Stimulated activated CD8-positive, alpha-beta memory T cell treated with anti-CD3 and anti-CD28 coated beads, Interleukin-4, amount 100 ng/mL, for 4 hours (primary cell): ENCODE measurements at places on chromosomes 3 and 15.

DNA sequence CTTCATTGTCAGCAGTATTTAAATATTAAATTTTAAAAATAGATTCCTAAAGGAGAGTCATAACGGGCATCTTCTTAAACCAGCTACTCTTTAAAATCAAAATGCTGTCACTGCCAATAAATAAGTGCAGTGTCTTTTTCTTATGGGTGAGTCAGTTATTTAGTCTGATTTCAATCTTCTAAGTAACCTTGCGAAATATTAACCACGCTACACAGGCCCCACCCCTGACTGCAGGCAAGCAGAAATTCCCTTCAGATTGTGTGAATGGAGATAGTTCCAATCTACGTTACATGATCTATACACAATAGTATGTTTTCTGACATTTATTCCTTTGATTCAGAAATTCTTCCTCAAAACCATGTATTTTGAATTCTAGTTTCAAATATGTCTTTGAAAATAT lies 141.5 kb downstream of the GADL1 start:
- no peak for DNase-seq

DNA sequence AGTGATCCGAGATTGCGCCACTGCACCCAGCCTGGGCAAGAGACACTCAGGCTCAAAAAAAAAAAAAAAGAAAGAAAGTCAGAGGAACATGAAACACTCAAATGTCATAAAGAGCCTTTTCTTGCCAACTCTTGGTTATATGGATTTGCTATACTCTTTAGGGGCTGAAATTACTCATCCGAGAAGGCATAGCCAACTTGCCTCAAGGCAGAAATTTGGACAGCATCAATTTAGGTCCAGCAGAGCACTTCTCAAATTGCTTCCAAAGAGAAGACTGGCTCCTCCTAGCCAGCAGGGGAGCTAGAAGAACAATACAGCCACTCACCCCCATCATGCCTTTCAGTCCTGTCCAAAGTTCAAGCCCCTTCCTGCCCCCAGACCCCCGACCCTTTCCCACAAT lies 43.8 kb downstream of the OSBPL10 start:
- DNase-seq = no peak

- DNase-seq = no peak
These were observed 45.2 kb downstream of the CDCP1 start for GRCh38 chr3:45100981-45101407.

- no peak for DNase-seq
These were observed 50.6 kb upstream of the AKAP13 start for GRCh38 chr15:85329561-85330422.

GRCh38 chr3:195524171-195524896 lies 18.8 kb downstream of the PPP1R2 start:
- no peak for DNase-seq

GRCh38 chr15:100635406-100636071 lies 33.1 kb downstream of the ASB7 start:
- DNase-seq = no peak

- DNase-seq = no peak
These were observed 8.7 kb downstream of the GPR160 start for GRCh38 chr3:170046269-170047132.

DNA sequence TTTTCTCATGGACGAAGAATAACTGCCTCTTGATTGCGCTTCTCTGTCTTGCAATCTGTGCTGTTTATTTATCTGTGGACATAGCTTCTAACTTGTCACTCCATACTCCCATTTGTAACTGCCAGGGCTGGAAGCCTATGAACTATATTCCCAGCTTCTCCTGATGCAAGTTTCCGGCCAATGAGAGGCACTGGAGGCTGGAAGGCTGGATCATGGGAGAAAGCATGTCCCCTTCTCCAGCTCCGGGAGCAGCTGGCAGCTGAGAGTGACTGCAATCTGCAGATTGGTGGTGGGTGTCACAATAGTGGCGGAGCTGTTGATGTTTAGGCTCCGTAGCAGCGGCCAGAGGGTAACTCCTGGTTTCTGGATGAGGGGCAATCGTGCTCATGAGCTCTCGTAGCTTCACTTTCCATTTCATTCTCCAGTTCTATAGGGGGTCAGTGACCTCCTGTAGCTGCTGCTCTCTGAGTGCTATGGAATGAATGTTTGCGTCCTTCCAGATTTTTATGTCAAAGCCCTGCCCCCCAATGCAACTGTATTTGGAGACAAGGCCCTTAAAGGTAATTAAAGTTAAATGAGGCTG lies 35.7 kb upstream of the PCSK6 start:
- no peak for DNase-seq

DNA sequence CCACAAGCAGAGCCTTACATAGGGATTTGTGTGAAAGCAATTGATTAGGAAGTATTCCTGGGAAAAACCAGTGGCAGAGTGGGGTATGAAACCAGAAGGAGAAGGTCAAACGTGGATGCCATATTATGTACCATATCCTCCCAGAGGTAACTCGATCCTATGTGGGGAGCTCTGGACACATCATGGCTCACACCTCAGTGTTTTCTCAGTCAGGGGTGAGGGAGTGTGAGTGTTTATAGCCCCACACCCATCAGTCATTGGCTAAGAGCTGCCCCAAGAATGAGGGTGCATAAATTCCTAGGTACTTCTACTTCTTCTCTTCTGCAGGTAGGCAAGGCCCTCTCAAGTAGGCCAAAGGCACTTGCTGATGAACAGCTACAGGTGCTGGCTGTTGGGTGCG lies 28.2 kb upstream of the PDZRN3 start:
- no peak for DNase-seq

DNA sequence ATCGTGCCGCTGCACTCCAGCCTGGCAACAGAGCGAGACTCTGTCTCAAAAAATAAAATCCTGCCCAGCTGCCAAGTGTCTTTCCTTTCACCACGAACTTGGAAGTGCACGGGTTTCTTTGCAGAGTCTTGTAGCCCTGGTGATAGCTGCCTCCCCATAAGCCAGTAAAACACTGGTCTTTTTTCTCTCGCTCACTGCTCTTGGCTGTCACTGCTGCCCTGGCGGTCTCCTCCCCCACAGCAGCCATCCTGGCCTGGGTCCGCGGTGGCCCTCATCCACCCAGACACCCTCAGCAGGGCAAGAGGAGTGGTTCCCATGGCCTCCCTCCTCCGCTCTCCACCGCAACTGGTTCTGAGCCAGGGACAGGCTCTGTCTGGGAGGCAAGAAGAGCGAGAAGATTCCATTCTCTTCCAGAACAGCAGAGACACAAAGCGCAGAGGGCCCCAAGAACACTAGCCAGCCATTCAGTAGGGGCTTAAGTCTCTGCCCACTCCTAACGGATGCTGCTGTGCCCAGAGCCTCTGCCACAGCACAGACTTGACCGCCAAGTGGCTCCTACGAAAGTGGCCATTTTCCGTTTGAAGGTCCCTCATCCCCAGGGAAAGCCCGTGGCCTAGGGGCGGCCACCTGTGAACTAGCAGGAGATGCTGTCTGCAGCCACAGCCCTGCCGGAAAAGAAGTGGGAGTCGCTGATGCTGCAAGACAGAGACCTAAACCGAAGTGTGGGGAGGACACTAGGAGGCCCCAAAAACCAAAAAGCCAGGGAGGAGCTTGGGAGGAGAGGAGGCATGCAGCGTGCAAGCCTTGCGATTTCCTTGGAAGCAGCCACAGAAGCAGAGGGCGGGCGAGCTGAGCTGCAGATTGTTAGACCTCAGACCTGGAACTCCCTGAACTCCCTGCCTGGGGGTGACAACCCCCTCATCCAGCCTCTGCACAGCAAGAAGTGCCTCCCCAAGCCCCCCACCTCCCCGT lies 44.1 kb downstream of the KLHL25 start:
- no peak for DNase-seq

- DNase-seq = no peak
These were observed 332.9 kb downstream of the ROBO2 start for GRCh38 chr3:77372634-77373346.

GRCh38 chr3:48486952-48487351 lies 17.0 kb downstream of the SHISA5 start:
- DNase-seq = no peak

GRCh38 chr15:67335534-67336222 lies 81.1 kb downstream of the IQCH start:
- no peak for DNase-seq

DNA sequence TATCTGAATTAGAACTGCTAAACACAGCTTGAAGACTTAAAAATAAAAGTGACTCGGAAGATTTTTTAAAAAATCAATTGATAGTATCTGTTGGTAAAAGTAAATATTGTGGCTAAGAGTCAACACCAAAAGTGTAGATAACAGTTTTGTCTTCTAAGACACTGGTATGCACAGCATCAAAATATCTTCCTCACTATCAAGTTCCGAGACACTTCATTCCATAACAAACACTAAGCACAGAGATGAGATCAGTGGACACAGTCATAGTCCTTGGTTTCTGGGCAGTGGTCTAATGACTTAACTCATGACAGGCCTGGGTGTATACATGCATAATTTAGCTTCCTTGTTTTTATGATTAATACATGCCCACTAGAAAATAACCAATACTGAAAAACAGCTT lies 63.2 kb downstream of the PXYLP1 start:
- no peak for DNase-seq

DNA sequence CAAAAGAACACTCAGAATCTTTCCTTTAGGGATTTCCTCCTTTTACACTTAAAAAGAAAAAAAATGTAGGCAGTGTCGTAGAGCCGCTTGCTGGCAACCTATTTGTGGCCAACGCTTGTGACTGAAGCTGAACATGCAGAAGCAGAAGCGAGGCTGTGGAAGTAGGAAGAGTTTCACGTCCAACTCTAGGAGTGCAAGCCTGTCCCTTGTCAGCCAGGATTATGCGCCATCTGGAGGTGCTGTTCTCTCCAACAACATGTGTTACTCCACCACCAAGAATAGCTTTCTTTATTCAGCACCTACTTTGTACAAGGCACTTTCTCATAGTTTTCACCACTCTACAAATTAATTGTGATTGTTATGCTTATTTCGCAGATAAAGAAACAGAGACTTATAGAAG lies 223.2 kb upstream of the LMCD1 start:
- DNase-seq = no peak

DNA sequence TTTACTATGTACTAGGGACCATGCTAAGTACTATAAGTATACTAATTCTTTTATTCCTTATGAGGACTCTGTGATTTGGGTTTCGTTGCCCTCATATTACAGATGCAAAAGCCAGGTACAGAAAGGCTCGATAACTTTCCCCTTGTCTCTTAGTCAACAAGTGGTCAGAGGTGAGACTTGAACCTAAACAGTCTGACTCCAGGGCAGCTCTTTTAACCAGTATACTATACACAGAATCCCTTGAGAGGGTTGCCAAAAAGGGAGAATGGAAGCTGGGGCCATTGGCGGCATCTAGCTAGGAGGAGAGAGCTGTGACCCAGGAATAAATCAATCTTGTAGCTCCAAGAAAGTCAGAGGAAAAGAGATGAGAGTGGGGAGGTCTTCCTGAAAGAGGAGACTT lies 92.4 kb downstream of the TOP2B start:
- DNase-seq = no peak

DNA sequence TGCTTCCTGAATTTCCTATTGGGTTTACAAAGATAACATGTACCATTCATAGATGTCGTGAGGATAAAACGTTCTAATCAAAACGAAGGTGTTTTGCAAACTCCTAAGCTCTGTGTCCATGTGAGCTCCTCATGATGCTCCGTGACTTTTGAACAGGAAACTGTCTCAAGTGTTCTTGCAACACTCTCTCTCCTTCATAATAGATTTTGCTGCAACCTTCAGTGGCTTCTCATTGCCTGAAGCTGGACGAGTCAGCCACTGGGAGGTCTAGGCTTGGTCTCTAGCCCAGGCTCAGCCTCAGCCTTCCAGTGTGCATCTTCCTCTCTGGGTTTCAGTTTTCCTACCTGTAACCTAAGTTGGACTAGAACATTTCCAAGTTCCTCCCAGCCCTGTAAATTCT lies 18.7 kb upstream of the BCL2A1 start:
- DNase-seq = no peak
